Fibroblast of villous mesenchyme (primary cell): ENCODE measurements at places on chromosomes 16 and 17. TPM values are rescaled to one million over a fixed set of nuclear protein-coding genes. Genes with fewer than 3 reads are reported as not detected.

GRCh38 chr17:60311936-60312335, 80.0 kb downstream of the USP32 start:
- no peak for DNase-seq

GRCh38 chr17:34365340-34365739, 2.3 kb upstream of the CCL1 start:
- DNase-seq, result no peak

BAIAP2 gene
- total RNA-seq, result 12.6 and 25.0 TPM in 2 replicates

- DNase-seq, result no peak
Measured at GRCh38 chr17:51802544-51802943, 356.0 kb downstream of the CA10 start.

GRCh38 chr17:50469208-50469605, 527 bp upstream of the CHAD start:
- no peak for DNase-seq

DNA sequence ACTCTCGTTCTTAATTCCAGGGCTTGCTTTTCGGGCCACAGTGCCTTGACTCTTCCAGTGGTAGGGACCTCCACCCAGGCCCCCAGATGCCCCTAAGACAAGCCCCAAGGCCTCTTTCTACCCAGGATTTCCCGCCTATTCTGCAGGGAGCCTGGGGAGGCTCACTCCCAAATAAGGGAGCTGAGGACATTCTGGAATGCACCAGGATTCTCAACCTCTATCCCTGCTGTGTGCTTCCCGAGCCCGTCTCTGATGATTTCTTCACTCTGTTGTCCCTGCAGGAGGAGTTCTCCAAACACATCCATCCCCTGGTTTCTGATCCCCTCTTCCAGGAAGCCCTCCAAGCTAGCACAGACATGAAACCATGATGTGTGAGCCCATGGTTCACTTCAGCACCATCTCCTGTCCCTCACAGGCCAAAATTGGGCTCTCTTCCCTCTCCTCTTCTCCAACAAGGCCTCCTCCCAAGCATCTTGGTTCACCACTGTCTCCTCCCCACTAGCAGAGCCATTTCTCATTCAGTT, 255.9 kb downstream of the KATNIP start:
- DNase-seq, result no peak

KCNJ18 gene
- not detected in 2 replicates for total RNA-seq

DNA sequence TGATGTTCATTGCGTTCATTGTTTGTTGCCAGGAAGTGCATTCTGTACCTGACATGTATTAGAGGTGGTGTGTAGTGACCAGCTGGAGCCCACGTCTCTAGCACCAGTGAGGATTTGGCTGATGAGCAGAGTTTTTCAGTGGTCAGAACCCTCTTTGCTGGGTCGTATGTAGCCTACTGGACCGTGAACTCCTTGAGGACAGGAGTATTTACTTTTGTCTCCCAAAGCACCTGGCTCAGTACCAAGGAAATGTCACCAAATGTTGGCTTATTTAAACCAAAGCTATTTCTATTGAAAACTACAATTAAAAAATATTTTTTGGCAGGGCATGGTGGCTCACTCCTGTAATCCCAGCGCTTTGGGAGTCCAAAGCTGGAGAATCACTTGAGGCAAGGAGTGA, 262.7 kb downstream of the SNX29 start:
- no peak for DNase-seq

IRF8 gene
- not detected in 2 replicates for total RNA-seq

DNA sequence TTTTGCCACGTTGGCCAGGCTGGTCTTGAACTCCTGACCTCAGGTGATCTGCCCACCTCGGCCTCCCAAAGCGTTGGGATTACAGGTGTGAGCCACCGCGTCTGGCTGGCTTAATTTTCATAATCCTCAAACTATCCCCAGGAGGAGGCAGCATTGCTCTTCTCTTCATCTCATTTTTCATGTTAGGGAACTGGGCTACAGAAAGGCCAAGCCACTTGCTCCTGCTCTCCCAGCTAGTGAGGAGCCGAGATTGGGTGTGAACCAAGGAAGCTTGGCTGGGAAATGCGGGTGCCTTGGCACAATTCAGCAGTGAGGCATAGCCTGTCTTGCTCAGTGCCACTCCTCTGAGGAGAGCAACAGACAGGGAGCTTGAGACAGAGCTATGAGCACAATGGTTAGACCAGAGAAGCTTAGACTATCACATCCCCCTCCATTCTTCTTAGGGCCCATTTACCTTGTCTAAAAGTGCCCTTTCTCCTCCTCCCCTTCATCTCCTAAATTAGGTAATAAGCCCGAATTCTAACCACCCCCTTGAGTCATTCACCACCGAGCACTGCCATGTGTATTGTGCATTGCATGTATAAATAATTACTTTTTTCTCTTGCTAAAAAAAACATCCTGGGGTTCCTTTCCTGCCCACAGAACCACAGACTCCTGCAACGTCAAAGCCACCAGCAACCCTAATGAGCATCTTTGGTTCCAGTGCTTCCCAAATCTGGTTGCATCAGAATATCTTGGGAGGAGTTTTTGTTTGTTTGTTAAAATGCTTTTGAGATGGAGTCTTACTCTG, 20.0 kb upstream of the KIF19 start:
- DNase-seq, result no peak

DNA sequence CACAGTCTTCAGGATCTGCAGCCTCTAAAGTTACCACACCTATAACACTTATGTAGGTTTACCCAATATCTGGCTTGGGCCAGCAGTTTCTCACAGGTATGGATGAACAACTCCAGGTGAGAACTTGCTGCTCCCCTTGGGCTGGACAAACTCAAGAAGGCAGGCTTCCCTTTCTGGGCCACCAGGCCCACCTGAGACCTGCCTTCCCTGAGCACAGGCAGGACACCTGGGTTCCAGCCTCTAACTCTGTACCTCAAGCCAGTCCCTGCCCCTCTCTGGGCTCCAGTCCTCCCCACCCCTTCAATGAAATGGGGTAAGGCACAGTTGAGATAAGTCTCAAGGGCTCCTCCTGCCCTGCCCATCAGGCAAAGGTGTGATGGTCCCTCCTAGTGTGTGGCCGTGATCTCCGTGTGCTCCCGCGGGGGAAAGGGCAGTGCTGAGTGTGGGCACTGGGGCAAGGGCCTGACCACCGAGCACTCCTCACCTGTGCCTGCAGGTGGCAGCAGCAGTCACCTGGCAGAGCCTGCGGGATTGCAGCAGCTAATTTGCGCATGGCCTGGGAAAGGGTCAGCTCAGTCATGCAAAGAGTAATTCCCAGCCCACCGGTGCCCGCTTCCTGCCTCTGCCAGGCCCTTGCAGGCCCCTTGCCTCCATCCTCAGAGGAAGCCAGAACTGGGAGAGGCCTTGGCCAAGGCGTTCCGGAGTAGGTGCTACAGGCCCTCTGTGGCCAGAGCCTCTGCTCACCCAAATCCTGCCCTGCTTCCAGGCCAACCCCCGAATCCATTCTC, 28.2 kb upstream of the ADGRG1 start:
- no peak for DNase-seq

DNA sequence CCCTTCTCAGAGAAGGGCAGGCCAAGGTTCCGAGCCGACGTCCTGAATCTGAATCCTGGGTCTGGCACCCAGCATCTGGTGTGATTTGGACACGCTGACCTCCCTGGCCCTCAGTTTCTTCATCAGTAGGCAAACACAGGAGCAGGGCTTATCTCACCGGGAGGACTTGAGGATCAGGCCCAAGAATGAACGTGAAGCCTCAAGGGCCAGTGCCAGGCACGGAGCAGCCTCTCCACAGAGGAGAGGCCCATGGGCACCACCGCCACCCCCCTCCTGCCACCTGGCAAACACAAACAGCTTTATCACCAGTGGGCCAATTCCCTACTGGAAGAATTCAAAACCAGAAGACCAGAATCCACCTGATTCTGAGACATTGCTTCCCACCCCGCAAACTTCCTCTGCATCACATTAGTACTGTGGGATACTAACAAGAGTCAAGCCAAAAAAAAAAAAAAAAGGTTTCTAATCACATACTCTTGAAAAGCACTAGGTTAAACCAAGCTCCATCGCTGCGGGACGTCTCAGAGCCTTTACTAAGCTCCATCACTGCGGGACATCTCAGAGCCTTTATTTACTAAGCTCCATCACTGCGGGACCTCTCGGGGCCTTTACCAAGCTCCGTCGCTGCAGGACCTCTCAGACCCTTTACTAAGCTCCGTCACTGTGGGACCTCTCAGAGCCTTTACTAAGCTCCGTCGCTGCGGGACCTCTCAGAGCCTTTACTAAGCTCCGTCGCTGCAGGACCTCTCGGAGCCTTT, 68.0 kb upstream of the DOC2B start:
- no peak for DNase-seq

ADAM11 gene
- total RNA-seq, result 0.32 and 0.43 TPM in 2 replicates

DNA sequence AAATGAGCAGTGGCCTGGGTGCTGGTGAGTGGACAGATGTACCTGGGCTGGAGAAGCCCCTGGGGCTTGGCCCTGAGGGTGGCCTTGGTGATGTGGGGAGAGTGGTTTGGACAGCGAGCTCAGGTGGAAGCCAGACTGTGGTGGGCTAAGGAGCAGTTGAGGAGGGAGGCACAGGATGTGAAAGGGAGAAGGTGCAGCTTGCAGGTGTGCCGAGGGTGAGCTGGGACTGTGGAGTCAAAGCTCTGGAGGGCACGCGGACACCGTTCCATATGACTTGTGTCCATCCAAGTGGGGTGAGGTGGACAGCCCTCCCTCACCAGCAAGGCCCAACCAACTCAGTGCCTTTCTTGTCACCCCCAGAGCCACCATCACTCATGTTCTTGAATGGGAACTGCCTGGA, 170.8 kb upstream of the ZNF267 start:
- DNase-seq, result no peak

- DNase-seq, result no peak
Measured at GRCh38 chr17:75557852-75558665, 29.5 kb upstream of the MYO15B start.

IGFALS gene
- under 0.01 TPM in 1 of 2 replicates, not detected in the other for total RNA-seq

GRCh38 chr16:86062271-86062965, 163.5 kb downstream of the IRF8 start:
- DNase-seq, result no peak

DNA sequence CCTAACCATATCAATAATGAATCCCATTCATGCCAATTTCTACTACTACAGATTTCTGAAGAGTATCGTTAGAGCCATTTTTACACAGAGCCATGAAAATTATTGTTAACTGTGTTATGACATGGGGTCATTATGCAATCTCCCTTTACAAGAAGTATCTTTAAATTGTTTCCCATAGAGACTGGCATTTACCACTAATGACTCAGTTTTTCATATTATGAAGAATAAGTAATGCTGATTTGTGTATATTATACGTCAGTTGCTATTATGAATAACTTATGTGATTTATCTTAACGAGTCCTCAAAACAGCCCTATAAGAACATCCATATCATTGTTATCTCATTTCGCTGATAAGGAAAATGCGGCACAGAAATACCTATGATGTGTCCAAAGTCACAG, 173.8 kb downstream of the KCNJ2 start:
- DNase-seq, result no peak

GPR142 gene
- not detected in 2 replicates for total RNA-seq

DNA sequence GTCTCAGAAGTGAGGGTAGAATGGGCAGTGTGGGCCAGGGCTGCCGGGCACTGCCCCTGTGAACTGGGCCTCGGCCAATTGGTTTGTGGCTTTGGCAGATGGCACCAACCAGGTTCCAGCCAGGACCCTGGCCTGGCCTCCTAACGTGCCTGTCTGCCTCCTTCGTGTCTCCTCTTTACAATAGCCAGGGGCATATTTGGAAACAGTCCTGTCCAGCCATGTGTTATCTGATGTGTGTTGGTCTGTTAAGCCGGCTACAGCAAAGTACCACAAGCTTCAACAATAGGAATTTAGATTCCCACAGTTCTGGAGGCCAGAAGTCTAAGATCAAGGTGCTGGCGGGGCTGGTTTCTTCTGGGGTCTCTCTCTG, 14.6 kb downstream of the CRISPLD2 start:
- peak; percentile 78 for DNase-seq

DNA sequence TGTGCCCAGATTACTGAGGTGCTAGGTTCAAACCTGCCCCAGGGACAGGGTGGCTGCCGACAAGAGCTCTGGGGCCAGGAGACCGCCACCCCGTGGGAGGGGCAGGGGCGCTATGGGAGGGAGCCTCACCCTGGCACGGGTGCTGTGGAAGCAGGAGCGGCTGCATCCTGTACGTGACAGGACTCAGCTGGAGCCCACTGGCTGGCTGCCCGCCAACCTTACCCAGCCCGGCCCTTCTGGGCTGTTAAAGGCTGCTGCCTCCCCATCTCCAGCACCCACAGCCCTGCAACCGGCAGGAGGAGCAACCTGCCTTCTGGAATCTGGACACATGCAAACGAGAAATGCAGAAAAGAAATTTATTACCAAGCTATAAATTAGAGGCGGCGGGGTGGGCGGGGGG, 11.2 kb downstream of the PAM16 start:
- peak; percentile 81 for DNase-seq

DNA sequence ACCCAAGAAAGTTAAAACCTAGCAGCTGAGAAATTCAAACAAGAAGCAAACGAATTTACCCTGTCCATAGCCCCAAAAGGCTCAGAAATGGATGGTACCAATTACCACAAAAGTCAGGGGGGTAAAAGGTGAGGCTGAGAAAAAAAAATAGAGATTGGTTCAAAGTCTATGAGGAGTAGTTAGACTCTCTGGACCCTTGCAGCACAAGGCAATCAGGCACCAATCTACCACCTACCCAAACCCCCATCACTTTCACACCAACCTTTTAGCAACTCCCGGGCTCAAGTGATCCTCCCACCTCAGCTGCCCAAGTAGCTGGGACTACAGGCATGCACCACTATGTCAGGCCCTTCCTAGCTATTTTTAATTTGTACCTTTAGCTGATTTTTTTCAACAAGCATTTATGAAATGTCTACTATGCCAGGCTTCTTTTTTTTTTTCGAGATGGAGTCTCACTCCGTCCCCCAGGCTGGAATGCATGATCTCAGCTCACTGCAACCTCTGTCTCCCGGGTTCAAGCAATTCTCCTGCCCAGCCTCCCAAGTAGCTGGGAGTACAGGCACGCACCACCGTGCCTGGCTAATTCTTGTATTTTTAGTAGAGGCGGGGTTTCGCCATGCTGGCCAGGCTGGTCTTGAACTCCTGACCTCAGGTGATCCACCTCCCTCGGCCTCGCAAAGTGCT, 40.8 kb downstream of the USP32 start:
- DNase-seq, result no peak

GRCh38 chr16:88558457-88559442, 11.5 kb upstream of the ZC3H18 start:
- DNase-seq, result peak; percentile 64

TEN1 gene
- 16.8 and 24.2 TPM in 2 replicates for total RNA-seq

DNA sequence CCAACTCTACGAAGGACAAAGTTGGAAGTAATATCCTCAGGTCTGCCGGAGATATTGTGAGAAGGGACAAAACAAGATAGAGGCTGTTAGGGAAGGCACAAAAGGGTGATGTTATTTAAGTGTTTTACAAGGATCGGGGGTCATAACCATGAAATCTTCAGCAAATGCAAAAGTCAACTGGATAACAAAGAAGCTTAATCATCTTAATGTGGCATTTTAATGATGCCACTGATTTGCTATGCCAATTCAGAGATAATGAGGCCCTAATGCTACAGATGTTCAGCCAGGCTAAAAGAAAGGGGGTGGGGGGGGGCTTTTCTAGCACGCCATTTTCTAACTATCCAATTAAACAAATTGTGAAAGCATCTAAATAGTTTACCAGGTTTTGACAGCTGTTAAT, 63.1 kb downstream of the IKZF3 start:
- no peak for DNase-seq

LDHD gene
- total RNA-seq, result 0.64 and 0.86 TPM in 2 replicates

MT1E gene
- 21.6 and 108 TPM in 2 replicates for total RNA-seq

GRCh38 chr17:8614988-8615387, 15.5 kb downstream of the MYH10 start:
- peak; percentile 29 for DNase-seq

TBC1D3 gene
- total RNA-seq, result not detected in 2 replicates

- DNase-seq, result no peak
Measured at GRCh38 chr17:75244133-75244866, 17.1 kb downstream of the GGA3 start.
